ENCODE measurements at places on chromosomes 6 and 20.
A peak's percentile ranks its signal among the peaks of the same experiment; 100 is the strongest.

- DNase-seq = no peak
Measured at GRCh38 chr6:170297576-170298330, 6.9 kb upstream of the DLL1 start.

GRCh38 chr6:2229742-2230141, 15.7 kb downstream of the GMDS start:
- DNase-seq = no peak

DNA sequence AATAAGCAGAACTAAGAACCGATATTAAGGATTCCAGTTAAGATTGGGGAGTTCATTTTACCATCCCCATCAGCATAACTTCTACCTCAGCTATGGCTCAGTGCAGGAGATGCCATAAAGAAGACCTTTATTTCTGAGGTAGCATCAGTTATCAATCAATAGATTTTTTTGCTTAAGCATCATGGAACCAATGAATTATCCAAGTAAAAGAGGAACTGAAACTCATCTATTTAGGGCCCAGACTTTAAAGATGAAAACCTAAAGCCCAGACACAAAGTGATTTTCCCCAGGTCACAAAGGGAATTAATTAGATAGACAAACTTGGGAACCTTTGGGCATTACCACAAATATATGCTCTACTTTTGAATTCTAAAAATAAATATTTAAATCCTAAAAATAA, 59.2 kb upstream of the TINAG start:
- DNase-seq = peak; percentile 43

- no peak for DNase-seq
Measured at GRCh38 chr6:25431975-25432307, 152.8 kb downstream of the CARMIL1 start.

DNA sequence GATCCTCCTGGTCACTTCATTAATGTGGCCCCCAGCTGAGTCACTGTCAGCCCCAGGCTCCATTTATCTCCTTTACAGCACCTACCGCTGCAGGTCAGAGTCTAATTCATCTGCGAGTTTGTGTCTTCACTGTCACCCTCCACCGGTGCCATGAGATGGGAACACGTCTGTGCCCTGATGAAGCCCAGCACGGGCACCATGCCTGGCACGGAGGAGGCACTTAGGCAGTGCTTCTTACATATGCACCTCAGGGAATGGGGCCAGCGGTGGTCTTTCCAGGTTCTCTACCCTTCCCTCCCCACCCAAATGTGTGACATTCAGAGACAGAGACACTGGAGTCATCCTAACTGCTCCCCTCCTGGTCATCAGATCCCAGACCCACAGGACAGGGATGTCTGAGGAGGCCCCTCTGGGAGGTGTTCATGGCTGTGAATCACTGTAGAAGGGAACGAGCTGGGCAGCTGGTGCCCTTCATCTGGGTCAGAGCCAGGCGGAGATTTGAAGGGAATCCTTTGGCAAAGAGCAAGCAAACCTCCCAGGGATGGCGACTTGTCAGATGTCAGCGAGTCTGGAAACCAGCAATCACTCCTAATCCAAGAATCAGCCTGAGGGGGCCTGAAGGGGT, 364.6 kb downstream of the PREX1 start:
- DNase-seq = peak; percentile 25

GRCh38 chr6:55886185-55886836, 10.9 kb upstream of the BMP5 start:
- peak; percentile 46 for DNase-seq

DNA sequence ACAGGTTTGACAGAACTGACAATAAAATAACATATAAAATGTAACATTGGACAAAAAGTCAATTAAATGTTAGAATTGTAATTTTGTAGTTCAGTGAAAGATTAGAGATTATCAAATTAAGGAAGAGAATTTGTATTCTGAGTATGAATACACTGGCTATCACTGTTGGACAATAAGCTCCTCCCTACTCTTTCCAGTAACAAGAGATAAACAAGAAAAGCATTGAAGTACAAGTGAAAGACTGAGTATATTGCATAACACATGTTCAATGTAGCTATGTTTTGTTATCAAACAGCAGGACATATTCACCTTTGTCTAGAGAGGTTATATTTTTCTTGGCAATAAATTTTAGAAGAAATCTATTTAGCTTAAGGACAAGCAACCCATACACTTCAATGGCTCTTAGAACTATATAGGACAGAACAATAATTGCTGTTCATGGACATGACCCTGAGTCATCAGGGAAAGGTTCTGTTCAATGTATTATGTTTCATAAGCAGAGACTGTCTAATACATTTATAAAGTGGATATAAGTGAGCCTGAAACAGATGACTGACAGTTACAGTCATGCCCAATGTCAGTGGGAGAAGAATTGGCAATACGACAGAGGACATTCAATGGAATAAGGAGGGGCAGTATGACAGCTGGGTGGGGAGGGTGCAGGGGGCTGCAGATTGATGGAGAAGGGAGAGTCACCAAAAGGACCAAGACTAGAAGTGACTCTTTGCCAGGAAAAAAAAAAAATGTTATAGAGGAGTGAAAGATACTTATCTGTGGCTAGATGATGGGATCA, 520.4 kb downstream of the FRK start:
- no peak for DNase-seq

DNA sequence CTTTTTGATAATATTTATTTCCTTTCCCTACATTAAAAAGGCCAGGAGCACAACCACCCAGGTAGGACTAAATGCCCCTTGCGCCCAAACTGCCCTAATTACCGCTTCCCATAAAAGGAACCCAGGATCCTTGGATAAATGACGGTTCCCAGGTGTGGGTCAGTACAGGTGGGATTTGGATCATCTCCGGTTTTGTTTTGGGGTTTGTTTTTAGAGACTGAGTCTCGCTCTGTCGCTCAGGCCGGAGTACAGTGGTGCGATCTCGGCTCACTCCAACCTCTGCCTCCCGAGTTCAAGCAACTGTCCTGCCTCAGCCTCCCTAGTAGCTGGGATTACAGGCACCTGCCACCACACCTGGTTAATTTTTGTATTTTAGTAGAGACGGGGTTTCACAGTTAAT, 28.4 kb downstream of the ZNF217 start:
- DNase-seq = no peak

GRCh38 chr6:143205131-143205535, 144.4 kb downstream of the AIG1 start:
- DNase-seq = no peak

GRCh38 chr6:143271024-143271423, 179.5 kb downstream of the ADAT2 start:
- DNase-seq = no peak

- DNase-seq = no peak
Measured at GRCh38 chr6:53498649-53499048, 46.3 kb downstream of the GCLC start.

GRCh38 chr6:167130712-167131684, 8.1 kb downstream of the CCR6 start:
- DNase-seq = no peak
